ENCODE measurements at places on chromosomes 2 and 18.
A peak's percentile ranks its signal among the peaks of the same experiment; 100 is the strongest.

DNA sequence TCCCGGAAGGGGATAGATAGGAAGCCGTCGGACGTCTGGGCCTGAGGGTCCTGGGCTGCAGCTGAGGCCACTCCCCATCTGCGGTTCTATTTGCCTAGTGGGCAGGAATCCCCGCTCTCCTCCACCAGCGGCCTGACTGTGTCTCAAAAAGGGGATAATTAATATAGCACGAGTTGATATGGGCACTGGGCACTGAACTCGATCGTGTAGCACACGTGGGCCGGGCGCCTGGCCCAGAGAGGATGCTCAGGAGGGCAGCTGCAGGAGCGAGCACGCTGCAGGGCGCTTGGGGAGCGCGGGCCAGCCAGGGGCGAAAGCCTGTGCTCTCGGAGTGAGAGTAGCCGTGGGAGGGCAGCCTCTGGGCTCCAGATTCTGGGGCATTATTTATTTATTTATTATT lies 8.8 kb upstream of the GBX2 start:
- DNase-seq = no peak

GRCh38 chr2:231482806-231483391 lies 18.6 kb upstream of the NCL start:
- peak; percentile 44 for DNase-seq

- DNase-seq = peak; percentile 9
Measured at GRCh38 chr2:15050483-15050882, 418.0 kb downstream of the LRATD1 start.

DNA sequence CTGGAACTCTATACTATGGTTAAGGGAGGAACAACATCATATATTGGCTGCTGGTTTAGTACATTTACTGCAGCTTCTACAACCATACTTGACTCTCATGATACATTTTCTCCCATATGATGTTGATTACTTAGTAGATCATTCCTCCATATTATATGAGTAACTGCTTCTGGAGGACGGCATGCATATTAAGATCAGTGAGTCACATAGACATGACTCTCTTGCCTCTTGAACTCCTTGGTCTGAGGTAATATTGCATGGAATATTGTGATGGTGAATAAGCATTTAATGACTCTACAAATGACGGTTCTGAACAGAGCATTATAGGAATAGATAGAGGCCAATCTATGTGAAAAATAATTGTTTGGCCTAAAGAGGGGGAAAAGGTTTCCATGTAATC lies 418.8 kb upstream of the SPHKAP start:
- DNase-seq = peak; percentile 88

- no peak for DNase-seq
Measured at GRCh38 chr2:192424243-192424642, 229.5 kb upstream of the TMEFF2 start.

DNA sequence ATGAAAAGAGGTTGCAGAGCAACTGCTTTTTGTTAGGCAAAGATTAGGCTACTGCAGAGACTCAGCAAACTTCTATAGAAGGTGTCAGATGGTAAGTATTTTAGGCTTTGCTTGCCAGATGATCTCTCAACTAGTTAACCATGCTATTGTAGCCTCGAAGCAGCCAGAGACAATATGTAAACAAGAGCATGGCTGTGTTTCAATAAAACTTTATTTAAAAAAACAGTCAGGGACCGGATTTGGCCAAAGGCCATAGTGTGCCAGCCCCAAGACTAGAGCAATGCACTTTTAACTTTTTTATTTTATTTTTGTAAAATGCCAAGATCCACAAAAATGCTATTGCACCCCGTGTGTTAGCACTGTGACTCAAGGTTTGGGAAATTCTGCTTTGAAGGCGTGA lies 1.4 kb downstream of the IL37 start:
- DNase-seq = no peak

DNA sequence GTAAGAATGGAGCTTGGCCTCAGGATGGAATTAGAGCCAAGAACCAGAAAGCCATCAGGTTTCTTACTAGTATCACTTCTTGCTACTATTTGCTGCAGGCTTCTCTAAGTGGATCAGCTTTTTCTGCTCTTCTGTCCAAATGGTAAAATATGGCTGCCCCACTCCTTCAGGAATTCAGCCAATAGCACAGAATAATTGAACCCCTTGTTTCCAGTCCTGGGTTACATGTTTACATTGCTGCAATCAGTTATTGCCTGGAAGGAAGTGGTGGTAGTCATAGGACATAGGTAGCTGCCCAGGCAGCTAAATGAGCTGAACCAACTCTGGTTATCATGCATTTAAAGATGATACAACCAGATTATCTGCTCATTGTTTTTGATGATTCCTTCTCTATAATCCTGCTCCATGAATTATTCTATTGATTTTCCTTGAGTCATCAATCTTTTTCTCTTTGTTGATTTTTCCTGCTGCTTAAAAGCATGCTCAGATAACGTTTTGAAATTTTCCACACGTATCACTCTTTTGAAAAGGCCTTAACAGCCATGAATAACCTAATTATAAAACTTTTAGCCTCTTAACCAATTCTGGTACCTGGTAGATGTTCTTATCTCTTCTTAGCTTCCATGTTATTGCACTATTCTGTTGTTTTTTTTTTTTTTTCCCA lies 12.6 kb downstream of the AGPS start:
- DNase-seq = no peak

DNA sequence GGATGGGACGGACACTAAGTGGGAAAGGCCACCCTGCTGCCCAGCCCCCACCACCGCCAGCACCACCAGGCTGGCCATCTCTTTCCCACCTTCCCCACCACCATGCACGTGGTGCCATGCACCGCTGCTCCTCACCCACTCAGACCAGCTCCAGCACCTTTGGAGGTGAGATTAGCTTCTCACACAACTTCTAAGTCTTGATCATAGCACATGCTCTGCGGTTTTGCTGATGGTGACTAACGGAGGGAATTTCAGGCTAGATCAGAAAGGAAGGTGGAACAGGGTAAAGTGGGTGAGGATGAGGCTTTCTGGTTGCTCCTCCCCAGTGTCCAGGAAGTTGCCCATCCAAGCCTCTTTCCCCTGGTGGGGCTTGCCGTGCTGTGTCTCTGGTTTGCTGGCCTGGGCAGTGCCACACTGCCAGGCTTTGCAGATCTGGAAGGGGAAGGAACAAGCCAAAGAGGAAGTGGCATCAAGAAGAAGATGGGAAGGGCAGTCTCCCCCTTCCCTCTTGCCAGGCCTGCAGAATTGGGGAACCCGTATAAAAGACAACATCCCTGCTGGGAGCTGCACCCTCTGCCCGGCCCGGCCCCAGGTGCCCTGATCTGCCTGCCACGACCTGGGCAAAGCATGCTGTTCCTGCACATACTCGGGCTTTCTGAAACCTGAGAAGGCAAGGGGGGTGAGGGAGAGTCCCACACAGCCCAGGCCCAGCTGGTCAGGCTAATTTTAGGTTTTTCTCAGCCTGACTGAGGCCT lies 44.3 kb upstream of the CAB39 start:
- peak; percentile 60 for DNase-seq

DNA sequence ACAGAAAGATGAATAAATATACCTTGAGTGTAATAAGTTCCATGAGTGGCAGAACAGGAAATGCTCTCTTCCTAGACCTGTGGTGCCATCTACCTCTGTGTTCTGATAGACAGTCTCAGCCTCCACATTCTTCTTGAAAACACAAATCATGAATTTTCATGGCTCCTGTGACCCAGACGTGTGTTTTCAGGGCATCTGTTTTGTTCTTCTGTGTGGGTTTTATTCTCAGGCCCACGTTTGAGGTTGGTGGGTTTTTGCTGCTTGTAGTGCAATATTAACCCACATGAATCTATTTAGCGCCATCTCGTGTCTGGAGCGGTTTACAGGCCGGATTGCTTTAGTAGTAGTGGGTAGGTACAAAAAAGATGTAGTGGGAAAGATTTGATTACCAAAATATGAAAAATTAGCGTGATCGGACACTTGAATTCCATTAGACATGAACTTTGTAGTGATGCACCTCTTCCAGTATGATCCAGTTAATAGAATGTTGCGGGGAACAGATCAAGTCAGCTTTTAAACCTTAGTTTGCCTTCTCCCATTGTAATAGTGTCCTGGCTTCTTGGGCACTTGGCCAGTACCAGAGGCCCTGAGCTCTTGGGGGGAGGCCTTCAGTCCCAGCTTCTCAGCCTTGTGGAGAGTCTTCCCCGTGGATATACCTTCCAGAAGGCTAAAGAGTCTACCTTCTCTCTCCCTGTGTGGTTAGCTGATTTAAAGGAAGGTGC lies 256.5 kb downstream of the TPGS2 start:
- peak; percentile 47 for DNase-seq

DNA sequence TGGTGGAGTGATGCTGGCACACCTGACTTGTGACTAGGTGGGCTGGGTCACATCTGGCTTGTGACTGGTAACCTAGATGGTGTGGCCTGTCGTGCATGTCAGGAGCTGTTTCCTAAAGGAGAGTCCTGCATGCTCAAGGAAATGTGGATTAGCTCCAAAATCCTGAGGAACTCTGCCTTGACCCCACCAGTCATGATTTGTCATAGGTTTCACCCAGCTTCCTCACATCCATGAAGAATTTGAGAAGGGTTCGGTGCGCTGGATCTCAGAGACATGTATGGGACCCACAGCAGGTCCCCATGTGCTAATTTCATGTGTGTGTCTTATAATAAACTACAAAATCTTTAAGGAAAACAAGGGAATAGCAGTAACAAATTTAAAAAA lies 107.2 kb downstream of the COL6A3 start:
- no peak for DNase-seq

GRCh38 chr2:230430957-230431910 lies 15.2 kb downstream of the SP100 start:
- no peak for DNase-seq

DNA sequence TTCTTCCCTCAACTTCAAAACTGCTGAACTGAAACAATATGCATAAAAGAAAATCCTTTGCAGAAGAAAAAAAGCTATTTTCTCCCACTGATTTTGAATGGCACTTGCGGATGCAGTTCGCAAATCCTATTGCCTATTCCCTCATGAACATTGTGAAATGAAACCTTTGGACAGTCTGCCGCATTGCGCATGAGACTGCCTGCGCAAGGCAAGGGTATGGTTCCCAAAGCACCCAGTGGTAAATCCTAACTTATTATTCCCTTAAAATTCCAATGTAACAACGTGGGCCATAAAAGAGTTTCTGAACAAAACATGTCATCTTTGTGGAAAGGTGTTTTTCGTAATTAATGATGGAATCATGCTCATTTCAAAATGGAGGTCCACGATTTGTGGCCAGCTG lies 8.4 kb downstream of the HOXD8 start:
- no peak for DNase-seq

DNA sequence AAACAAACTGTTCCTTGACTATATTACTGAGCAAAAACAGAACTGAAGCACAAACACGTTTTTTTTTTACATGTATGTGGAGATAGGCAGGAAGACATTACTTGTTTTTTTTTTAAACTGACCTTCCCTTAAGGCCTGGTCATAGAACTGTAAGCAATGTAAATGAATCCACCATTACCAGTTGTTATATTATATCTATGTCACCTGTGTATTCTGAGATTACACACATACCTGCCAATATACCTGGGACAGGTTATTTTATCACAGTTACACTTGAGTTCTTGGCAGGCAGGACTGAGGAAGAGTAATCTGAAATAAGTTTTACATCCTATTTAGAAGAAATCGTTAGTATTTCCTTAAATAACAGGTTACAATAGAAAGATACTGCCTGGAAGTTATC lies 155.3 kb downstream of the BAZ2B start:
- no peak for DNase-seq

GRCh38 chr2:226782092-226782713 lies 17.4 kb downstream of the IRS1 start:
- peak; percentile 94 for DNase-seq

Measured in iris pigment epithelial cell (primary cell).